Stimulated activated CD8-positive, alpha-beta memory T cell treated with anti-CD3 and anti-CD28 coated beads, Interleukin-15, amount 100 ng/mL, for 24 hours (primary cell): ENCODE measurements at places on chromosomes 16 and 17.
A peak's percentile ranks its signal among the peaks of the same experiment; 100 is the strongest.

DNA sequence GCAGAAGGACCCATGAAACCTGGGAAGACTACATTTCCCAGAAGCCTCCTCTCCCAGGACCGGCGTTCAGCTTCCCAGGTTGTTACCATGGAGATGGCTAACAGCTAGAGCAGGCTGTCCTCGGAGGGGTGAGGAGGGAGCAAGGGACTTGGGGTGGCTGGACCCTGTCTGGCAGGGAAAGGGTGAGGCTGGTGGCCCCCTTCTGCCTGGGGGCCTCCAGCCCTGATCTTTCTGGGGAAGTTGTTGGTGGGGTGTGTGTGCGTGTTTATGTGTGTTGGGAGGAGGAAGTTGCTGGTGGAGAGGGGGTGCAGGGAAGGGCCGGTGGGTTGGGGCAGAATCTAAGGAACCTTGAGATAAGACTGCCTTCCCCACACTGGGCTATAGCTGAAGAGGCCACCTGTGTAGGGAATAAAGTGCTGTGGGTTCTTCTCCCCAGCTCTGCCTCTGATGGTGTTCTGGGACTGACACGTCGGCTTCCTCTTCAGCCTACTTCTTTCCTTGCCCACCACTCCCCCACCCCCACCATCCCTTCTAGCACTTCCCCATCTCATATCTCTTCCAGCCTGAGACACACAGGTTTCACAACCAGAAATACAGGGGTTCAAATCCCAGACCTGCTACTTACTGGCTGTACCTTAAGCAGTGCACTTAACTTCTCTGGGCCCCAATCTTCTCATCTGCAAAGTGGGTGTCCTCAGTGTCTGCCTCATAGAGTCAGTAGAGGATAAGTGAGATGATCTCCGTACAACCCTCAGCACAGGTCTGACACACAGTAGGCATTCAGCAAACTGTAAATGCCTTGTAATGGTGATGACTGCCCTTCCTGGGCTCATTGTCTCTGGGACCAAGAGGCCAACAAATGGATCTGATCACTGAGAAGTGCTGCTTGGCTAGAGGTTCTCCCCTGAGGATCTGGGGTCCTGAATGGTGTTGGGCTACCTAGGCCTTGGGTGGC is at the start of gene DRC7:
Gene DRC7, plus strand, starts transcription at position 82 of the 955 bp plus-strand sequence. CDS start 3,144 bp downstream, outside the sequence.
- DNase-seq = no peak

- no peak for DNase-seq
These were observed 14.2 kb downstream of the NFAT5 start for GRCh38 chr16:69579783-69580481.

DNA sequence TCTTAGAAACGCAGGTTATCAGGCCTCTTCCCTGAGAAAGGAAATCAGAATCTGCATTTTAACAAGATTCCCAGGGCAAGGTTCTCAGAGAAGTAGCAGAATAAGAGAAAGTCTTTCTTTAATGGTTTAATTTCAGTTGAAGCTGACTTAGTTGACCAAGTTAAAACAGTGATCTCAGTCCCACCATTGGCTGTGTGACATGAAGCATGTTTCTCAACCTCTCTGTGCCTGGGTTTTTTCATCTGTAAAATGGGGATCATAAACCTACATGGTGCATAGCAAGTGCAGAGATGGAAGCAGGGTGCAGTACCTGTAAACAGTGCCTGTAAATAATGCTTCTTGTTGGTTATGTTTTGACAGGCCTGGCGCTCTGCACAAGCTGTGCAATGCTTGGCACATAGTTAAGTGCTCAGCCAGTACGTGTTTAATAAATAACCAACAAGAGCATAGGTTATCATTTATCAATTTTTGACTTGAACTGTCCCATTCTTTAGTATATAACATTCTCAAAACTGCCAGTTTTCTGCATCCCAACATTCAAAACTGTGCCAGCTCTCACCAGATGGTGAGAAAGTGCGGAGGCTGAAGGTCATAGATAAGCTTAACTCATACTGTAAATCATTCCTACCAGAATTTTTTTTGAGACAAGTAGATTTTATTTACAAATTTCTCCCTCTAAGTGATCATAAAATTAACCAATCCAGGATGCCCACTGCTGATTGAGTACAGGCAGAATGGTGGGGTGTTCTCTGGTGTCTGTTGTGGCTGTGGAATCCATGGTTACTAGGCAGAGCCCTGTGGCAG is 6.9 kb downstream of the C17orf67 start:
- no peak for DNase-seq

- no peak for DNase-seq
These were observed 10.1 kb upstream of the DHRS7C start for GRCh38 chr17:9801505-9801904.

DNA sequence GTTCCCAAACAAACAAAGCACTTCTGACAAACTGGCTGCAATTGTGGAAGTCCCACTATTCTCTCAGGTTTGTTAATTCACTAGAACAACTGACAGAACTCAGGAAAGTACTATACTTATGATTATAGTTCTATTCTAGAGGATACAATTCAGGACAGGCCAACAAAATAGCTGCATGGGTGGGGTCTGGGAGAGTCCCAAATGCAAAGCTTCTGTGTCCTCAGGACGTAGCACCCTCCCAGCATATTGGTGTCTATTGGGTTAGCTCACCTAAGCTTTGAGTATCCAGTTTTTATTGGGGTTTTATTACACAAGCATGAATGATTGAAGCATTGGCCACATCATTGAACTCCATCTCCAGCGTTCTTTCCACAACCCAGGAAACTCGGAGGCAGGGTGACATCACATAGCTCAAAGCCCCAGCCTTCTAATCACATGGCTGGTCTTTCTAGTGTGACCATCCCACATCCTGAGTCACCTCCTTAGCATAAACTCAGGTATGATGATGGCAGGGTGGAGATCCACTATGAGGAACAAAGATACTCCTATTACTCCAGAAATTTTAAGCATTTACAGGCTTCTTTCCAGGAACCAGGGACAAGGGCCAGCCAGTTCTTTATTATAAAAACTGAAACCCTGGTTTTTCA is 43.9 kb upstream of the CCNF start:
- no peak for DNase-seq

GRCh38 chr17:50482516-50482915 is 3.9 kb downstream of the RSAD1 start:
- peak; percentile 51 for DNase-seq

GRCh38 chr17:35907691-35908090 is 22.9 kb downstream of the RDM1 start:
- DNase-seq = no peak

GRCh38 chr16:65260746-65261145 is 138.9 kb upstream of the CDH11 start:
- no peak for DNase-seq

DNA sequence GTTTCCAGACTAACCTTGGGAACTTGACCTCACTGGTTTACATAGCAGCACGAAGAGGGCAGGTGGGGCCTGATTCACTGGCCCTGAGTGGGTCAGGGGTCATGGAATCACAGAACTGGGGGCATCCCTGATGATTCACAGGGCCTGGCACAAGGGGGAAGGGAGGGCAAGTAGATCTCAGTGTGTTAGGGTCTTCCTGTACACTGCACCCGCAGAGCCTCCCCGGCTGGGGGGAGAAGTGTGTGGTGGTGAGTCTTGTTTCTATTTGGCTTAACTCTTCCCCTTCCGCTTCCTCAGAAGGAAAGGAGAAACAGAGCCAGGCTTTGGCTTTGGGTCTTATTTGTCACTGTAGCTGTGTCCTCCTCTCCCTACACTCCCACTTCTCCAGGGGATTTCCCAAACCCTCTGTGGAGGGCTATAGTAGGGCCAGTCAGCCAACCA is 3.7 kb downstream of the STARD3 start:
- no peak for DNase-seq

DNA sequence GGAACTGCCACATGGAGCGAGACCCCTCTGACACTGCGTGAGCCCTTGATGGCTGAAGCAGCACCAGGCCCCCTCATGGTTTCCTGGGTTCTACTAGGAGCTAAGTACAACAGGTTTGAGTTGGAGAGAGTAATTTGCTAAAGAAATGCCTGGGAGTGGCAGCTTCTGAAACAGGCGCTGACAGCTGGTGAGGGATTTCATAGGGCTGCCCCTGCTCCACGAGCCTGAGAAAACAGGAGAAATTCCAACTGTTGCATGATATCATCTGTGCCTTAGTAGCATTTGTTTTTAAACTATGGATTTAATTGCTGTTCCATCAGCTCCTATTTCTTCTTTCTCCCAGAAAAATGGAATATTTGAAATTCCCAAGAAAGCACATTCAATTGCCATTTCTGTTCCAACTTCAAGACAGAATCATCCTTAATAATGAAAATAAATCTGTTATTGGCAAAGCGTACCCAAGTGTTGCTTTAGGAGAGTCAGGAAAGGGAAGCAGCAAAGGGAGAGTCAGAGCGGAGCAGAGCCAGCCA is 78.8 kb upstream of the ANKFN1 start:
- no peak for DNase-seq

GRCh38 chr16:4700380-4700996 is 7.1 kb downstream of the NUDT16L1 start:
- DNase-seq = no peak
